Endothelial cell (in vitro differentiated cells): ENCODE measurements at places on chromosomes 16 and 17.

- DNase-seq: no peak
These were observed 256.1 kb downstream of the IRX3 start for GRCh38 chr16:54030451-54030850.

DNA sequence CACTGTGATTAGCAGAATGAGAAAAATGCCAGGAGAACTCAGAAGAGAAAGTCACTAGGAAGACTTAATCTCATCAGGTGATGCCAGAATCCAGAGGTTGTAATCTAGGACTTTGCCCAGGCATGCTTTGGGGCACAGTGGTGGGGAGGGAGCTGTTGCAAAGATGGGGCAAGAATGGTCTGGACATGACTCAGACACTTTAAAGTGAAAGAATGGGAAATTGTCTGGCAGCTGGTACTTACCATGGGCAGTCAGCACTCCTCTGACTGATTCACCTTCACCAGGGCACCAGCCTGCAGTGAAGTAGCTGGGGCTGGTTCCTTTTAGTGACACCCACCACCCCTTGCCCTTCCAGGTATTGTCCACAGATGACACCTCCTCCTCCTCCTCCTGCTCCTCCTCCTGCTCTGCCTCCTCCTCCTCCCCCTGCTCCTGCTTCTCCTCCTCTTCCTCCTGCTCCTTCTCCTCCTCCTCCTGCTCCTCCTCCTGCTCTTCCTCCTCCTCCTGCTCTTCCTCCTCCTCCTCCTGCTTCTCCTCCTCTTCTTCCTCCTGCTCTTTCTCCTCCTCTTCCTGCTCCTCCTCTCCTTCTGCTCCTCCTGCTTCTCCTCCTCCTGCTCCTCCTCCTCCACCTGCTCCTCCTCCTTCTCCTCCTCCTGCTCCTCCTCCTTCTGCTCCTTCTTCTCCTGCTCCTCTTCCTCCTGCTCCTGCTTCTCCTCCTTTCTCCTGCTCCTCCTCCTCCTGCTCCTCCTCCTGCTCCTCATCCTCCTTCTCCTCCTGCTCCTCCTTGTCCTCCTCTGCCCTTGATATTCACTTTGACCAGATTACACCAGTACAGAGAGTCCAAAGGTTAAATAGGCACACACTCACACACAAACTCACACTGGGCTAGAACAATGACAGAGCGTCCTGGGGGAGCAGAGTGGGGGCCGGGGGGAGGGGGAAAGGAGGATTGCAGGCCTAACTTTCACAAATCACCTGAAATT lies at the start of gene CHD9NB:
Gene CHD9NB (minus strand): TSS at position 379 of the 983 bp plus-strand sequence. CDS start 8,739 bp downstream, outside the sequence.
- DNase-seq: no peak

DNA sequence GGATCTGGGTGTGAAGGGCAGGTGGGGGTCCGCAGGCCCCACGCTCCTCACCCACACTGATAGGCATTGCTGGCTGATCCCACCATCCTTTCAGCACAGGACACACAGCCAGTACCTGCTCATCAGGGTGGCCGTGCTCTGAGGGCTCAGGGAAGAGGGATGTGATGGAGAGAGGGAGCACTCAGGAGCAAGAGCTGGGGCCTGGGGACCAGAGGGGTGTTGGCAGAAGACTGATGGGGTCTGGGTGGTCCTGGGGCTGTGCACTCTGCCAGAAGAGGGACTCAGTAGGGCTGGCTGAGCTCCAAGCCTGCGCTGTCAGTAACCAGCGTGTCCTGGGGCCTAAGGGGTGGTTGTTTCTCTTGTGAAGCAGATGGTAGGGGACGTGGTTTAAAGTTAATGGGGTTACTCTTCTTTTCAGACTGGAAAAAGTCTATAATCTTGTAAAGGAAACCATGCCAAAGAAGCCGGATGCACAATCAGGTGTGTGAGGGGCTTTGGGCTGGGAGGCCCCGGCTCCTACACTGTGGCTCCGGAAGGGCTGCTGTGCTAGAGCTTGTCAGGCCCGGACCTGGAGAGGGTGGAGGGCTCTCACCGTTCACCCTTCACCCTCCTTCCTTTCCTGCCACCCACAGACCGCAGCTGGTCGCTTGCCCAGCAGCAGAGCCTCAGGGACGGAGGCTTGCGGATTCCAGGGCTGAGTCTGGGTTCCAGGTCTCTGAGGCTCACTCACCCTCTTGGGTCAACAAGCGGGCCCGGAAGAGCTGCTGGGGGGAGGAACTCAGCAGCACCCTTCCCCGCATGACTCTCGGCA lies 27.8 kb downstream of the POLR3E start:
- DNase-seq: no peak

- no peak for DNase-seq
These were observed 6.7 kb upstream of the WFIKKN2 start for GRCh38 chr17:50828508-50829170.

- no peak for DNase-seq
These were observed 6.9 kb upstream of the HOXB2 start for GRCh38 chr17:48551596-48552465.

DNA sequence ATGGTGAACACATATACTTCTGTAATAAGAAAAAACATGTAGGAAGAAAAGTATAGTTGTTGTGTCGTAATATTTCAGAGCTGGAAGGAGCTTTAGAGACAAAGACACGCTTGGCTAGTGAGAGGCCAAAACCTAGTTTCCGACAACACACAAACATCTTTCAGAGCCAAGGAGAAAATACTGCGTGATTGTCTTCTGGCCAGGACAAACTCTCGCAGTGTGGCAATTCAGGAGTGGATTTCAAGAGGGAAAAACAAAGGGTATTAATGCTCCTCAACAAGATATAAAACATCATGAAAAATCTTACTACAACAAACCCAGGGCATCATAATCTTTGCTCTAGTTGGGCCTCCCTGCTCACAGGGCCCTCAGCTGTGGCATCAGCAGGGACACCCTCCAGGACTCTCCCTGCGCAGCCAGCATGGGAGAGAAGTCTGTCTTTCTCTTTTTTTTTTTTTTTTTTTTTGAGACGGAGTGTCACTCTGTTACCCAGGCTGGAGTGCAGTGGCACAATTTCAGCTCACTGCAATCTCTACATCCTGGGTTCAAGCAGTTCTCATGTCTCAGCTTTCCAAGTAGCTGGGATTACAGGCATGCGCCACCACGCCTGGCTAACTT lies 66.4 kb downstream of the CYB5B start:
- no peak for DNase-seq

DNA sequence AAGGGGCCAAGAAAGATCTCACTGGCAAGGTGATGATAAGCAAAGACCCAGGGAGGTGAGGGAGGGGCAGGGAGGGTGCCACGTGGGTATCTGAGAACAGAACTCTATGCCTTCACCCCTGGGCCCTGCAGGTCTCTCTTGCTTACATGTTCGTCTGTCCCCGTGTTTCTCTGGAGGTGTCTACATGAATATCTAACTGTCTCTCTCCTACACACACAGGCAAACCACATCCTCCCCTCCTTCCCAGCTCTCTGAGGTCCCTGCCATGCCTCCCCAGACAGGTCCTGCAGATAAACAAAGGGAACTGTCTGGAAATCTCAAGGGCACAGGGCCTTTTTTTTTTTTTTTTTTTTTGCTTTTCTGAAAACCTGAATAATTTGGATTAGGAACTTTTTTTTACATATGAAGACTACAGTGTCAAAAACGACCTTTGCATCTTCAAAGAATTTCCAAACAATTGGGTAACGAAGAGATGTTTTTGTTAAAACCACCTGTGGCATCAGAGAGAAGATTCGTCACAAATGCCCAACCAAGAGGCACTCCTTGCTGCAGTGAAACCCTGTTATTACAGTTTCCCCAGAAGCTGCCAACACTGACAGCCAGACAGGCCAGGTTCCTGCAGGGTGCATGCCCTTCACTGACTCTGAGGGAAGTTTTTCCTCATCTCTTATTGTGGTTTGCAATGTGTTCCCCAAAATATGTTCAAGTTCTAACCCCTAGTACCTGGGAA lies 17.8 kb downstream of the PLLP start:
- DNase-seq: no peak

GRCh38 chr17:76038050-76038449 lies 10.9 kb upstream of the EVPL start:
- no peak for DNase-seq
